ENCODE measurements at places on chromosomes 2 and 18.
A peak's percentile ranks its signal among the peaks of the same experiment; 100 is the strongest.

GRCh38 chr2:101697124-101698013 lies at the start of gene MAP4K4:
Gene MAP4K4, plus strand, starts transcription at chr2:101697707. Its CDS starts 374 bp downstream, at chr2:101698081.
- peak; percentile 24 for DNase-seq

- no peak for DNase-seq
Measured at GRCh38 chr2:15754703-15755099, 163.0 kb downstream of the DDX1 start.

DNA sequence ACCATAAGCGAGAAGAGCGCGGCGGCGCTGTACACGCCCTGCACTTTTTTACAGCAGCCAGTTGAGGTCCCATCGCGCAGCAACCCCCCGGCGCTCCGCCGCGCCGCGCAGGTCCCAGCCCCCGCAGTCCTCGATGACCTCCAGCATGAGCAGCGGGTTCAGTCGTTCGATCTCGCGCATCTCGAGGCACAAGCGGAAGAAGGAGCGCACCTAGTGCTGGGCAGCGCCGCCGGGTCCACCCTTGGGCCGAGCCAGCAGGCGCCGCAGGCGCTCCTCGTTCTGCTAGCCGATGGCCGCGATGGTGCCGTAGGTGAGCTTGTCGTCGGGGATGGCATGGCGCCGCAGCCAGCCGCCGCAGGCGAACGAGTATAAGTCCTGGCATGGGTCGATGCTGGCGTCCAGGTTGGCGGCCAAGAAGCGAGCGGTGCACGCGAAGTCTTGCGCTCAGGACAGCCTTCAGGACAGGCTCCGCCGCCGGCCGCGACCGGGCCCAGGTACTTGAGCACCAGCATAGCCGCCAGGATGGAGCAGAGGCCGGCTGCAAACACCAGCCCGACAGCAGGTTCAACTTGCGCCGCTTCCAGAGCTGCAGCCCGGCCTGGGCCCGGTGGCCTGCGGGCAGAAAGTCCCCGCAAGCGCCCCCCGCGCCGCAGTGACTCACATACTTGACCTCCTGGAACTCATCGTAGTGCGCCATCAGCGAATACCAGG lies 8.3 kb downstream of the ALPP start:
- DNase-seq = no peak

DNA sequence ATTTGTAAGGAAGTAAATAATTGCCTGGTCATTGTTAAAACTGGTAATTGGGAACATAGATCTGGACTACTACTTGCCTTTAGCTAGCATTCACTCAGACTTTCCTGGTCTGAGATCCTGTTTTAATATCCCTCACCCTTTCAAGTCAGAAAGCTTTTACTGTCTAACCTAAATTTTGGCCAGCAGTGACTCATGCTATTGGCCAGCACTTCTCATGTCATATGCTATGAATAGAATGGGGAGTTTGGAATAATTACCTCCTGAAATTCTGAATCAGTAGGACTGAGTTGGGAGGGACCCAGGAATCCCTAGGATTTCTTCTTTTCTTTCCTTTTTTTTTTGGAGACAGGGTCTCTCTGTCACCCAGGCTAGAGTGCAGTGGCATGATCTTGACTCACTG lies 19.3 kb downstream of the STK36 start:
- DNase-seq = no peak

- no peak for DNase-seq
Measured at GRCh38 chr2:120587279-120587996, 148.2 kb upstream of the GLI2 start.

Data from AG04449 (cell line).